NCI-H526 treated with DMSO at 0.1 percent for 48 hours (cell line): ENCODE measurements at places on chromosomes 6 and 20.

GRCh38 chr6:34726055-34726454 lies 29.5 kb upstream of the ILRUN start:
- no peak for DNase-seq

DNA sequence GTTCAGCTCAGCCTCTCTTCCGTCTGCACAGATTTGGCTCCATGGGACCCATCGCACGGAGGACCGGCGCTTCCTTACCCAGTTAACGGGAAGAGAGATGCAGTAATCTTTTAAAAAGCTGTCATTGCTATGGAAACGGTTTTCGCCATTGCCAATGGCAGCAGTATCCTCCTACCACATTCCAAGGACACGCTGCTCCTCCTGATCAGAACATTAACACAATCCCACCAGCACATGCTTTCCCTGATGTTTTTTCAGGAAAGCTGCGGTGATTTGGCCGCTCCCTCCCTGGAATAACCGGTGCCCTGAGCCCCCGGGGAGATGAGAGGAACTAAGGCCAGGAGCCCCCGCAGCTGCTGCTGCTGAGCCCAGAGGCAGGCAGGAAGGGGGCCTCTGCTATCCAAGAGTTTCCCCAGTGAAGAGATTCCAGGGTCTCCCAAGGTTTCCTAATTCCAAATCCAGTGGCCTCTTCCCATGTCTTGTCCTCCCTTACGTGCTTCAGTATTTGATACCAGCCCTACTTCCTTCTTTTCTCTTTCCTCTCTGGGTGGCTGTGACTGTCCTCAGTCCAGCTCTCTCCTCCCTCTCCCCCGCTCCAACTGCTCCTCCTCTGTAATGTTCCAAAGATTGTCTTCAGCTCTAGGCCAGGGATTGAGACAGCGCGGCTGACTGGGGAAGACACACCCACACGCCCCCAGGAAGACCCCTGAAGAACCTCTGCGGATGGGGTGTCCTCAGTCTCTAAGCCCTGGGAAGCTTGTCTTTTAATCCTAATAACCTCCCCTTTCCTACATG lies 2.6 kb downstream of the BNIP5 start:
- no peak for DNase-seq

DNA sequence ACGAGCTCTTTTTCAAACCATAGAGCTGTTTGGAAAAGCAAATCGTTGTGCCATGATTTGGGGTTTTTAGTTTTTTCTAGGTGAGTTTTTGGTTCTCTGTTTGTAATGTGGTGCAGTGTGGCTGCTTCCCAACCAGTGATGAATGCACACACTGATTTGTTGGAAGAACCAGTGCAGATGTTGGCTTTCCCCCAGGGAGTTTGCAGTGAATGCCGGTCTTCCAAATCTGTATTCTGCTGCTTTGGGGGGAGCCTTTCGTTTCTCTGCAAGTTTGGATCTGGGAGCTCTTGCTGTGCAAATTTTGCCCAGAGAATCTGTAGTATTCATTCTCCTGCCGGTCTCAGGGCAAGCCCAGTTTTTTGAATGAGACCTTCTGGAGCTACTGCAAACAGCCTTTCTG lies 14.5 kb downstream of the HECA start:
- no peak for DNase-seq

- no peak for DNase-seq
Observed at GRCh38 chr6:157325069-157325805, 1.9 kb upstream of the TMEM242 start.

DNA sequence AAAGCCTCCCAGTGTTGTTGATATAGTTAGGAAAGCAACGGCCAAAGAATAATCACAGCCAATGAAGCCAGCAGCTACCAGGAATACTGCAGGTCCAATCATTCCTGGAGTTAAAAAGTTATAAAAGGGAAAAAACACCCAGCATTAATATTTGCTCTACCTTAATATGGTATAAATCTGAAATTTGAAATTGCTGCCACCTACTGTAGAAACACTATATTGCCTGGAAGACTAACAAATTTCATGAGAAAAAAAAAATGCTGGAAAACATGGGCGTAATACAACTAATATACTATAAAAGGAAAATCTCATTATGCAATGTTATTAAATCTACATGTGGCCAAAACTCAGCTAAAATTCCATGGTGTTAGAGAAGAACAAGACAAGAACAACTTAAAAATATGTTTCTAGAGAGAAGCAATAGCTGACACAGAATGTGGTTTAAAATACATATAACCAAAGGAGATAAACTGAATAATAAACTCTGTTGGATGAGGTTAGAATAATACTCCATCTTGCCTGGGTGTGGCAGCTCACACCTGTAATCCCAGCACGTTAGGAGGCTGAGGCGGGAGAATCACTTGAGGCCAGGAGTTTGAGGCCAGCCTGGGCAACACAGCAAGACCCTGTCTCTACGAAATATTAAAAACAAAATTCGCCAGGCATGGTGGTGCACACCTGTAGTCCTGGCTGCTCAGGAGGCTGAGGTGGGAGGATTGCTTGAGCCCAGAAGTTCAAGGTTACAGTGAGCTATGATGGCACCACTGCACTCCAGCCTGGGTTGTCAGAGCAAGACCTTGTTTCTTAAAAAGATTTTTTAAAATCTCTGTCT lies 43.1 kb downstream of the SLC17A5 start:
- DNase-seq = peak; percentile 8
